ENCODE measurements at places on chromosomes 7 and 10.
A peak's percentile ranks its signal among the peaks of the same experiment; 100 is the strongest.

DNA sequence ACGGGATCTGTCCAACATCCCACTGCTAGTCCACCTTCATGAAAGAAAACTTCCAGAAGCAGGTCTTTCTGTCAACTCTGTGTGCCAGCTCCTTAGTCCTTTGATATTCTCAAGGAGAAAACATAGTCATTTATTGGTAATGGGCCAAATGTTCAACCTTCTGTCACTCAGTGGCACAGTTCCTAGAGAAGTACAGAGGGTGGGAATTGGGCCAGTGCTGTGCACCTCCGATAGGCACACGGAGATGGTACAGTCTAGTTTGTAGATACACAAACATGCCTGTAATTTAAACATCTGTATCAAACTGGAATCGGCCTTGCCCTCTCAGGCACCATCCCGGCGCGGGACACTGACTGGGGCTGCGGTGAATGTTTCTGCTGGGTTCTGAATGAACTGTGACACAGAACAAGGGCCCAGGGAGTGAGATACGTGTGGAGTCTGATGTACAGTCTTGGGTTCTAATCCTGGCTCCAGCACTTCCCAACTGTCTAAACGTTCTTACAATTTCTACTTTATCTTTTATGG lies 213.9 kb upstream of the SHH start:
- no peak for DNase-seq

- DNase-seq = no peak
Observed at GRCh38 chr10:4159173-4159572, 374.2 kb upstream of the KLF6 start.

GRCh38 chr10:57849691-57850357 lies 417.9 kb downstream of the IPMK start:
- DNase-seq = no peak

DNA sequence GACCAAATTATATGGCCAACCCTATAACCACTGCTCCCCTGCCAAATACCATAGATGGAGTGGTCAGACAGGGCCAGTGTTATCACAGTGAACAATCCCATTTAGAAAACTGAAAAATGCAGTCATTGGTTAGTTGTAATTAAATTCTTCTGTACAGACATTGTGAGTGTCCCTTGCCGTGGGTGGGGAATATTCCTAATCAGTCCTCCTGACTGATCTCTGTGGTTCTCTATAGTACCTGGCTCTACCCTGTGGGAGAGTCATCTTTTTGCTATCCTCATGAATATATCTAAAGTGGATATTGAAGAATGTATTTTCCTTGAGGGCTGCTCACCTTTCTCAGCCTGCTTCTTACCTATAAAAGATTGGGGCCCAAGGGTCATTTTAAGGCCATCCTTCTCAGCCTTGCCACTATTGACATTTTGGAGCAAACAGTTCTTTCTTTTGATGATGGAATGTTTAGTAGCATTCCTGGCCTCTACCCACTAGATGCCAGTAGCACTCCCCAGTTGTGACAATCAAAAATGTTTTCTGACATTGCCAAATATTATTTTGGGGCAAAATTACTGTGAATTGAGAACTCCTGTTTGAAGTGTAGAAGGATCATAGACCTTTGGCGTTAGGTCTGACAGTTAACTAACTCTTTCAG lies 110.2 kb downstream of the MAPK8 start:
- no peak for DNase-seq

DNA sequence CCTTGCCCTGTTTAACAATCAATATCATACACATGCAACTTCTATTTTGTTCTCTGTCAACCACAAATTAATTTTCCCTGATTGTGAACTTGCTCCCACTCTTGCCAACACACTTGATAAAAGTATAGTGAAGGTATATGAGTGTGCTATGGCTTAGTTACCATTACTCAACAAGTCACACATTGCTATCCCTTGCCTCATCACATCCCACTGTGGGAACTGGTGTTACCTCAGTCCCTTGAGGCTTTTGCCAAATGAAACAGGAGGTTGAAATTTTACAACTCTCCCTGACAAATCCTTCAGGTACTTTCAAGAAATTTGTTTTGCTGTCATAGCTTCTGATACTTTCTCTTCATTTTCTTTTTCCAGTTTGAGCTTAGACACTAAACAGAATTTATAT lies 472.5 kb upstream of the SEMA3D start:
- no peak for DNase-seq

DNA sequence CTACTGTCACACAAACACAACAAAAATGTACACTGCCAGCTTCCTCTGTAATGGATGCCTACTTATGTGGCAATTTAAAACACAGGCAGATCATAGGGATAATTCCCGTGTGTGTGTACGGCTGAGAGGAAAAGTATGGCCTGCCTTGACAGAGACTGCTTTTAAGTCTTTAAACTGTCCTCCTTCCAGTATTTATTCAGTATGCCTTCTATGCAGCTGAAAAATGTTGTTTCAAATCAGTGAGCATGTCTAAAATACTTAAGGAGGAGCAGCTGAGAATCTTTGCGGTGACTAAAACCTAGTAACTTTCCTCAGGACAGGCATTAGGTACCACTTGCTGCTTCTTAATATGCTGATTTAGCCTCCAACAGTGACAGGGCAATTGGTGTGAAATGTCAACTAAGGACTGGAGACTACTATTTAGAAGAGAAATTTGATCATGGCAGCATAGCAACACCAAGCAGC lies 126.3 kb downstream of the CACNA2D1 start:
- DNase-seq = no peak

GRCh38 chr7:122719010-122719578 lies 16.4 kb upstream of the RNF148 start:
- DNase-seq = no peak

GRCh38 chr7:136086712-136087111 lies 109.6 kb upstream of the MTPN start:
- peak; percentile 70 for DNase-seq

- DNase-seq = peak; percentile 52
Observed at GRCh38 chr10:17348501-17349349, 105.7 kb downstream of the ST8SIA6 start.

DNA sequence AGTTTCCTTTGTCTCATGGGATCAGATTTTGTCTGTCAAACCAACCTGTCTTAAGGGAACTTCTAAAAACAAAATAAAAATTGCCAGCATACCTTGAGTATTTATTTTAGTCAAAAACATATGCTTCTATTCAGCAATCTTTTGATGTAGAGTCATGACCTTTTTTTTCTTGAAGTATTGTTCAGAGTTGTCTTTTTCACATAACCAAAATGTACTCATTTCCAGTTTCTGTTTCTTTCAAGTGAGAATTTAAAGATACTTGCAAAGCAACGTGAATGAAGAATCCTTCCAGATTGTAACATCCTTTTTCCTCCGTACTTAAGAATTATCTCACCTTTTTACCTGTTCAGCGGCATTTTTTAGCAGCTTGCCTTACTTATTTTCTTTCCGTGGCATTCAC lies 37.8 kb downstream of the GNAI1 start:
- DNase-seq = no peak

GRCh38 chr7:42189535-42189934 lies 47.5 kb downstream of the GLI3 start:
- no peak for DNase-seq

DNA sequence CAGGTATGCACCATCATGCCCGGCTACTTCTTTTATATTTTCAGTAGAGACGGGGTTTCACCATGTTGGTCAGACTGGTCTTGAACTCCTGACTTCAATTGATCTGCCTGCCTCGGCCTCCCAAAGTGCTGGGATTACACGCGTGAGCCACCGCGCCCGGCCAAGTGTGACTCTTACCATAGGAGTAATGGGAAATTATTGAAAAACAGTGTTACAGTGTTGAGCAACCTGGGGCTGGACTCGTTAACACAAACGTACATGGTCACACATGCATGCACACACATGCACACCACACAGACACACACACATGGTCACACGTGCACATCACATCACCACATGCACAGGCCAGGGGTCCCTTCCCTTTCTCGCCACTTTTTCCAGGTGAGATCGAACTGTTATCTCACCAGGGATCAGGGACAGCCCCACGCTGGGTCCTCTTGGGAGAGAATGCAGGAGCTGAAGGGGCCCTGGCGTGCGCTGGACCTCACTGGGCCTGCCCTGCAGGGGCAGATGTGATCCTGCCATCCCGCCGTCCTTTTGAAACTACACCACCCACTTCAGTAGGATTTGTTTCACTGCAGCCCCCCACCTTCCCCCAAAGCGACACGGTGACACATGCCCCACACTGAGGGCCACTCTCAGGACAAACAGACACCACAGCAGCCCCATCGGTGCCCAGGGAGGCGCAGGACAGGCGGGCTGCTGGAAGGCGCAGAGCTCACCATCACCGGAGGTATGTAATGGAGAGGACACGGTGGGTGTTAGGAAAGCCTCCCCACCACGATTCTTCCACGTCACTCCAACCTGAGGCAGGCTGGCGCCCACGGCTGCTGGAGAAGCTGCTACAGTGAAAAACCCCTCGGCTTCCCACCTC lies 10.2 kb downstream of the RADIL start:
- DNase-seq = no peak

GRCh38 chr7:110591341-110591740 lies 499.6 kb upstream of the LRRN3 start:
- DNase-seq = no peak

GRCh38 chr10:86775870-86776180 lies 19.4 kb downstream of the BMPR1A start:
- DNase-seq = no peak

GRCh38 chr10:341081-341740 lies 206.0 kb downstream of the ZMYND11 start:
- DNase-seq = no peak

GRCh38 chr7:80748363-80749042 lies 110.1 kb downstream of the CD36 start:
- DNase-seq = no peak

DNA sequence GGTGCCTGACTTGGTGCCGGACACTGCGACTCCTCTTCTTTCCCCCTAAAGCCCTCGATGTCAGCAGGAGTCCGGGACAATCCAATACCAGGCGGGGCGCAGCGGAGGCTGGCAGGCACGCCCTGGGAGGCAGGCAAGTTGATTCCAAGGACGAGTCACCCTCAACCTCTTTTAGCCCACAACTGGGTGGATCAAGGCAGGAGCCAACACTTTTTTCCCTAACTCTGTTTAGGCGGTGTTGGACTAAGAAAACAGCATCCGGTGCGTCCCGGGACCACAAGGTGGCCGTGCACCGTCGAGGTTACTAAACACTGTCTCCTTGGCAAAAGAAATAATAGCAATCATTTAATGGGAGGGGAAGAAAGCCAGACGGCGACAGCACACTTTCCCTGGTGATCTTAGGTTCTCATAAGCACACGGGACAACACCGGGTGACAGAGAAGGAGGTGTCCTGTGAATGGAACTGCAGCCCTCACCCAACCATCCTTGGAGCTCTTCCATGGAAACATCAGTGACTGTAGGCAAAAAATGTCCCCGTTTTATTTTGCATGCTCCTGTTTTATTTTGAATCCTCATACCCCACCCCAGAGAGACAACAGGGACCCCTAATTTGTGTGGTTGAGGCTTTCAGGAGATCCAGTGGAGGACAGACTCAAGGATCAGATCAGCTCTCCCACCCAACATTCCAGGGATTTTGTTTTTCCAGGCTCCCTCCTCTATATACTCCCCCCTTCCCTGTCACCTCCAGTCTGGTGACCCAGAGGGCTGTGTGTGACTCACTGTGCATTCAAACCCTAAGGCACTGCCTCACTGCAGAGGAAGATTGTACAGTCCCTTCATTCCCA lies 1.3 kb upstream of the CALCR start:
- DNase-seq = no peak

DNA sequence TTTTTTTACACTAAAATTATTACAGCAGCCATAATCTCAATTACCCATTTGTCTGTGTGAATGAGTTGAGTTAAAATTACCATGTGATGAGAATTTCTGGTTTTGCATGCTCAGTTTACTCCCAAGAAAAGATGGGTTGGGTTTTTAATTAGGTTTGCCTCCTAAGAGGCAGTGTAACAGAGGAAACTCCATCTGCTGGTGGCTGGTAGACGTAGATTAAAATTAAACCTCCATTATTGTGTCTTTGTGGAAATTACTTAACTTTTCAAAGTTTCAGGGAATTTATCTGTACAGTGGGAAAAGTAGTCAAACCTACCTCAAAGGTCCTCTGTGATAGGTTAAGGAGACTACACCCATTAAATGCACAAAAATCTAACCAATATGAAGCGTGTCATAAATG lies 954.2 kb downstream of the PCDH15 start:
- no peak for DNase-seq

DNA sequence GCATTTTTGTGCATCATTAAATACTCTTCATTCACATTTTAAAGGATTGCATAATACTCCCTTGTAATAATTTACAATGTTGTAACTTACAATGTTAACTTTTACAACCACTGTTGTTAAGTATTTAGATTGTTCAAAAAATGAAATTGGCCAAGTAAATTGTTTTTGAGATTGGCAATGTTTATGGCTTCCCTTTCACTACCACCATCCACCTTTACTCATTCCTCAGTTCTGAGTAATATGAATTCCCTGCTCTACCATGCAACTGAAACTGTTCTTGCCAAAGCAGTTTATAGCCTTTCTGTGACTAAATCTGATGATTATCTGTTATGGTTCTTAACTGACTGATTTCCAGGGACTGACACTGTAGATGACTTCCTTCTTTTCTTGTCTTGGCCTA lies 80.5 kb upstream of the TMEM106B start:
- DNase-seq = peak; percentile 24

DNA sequence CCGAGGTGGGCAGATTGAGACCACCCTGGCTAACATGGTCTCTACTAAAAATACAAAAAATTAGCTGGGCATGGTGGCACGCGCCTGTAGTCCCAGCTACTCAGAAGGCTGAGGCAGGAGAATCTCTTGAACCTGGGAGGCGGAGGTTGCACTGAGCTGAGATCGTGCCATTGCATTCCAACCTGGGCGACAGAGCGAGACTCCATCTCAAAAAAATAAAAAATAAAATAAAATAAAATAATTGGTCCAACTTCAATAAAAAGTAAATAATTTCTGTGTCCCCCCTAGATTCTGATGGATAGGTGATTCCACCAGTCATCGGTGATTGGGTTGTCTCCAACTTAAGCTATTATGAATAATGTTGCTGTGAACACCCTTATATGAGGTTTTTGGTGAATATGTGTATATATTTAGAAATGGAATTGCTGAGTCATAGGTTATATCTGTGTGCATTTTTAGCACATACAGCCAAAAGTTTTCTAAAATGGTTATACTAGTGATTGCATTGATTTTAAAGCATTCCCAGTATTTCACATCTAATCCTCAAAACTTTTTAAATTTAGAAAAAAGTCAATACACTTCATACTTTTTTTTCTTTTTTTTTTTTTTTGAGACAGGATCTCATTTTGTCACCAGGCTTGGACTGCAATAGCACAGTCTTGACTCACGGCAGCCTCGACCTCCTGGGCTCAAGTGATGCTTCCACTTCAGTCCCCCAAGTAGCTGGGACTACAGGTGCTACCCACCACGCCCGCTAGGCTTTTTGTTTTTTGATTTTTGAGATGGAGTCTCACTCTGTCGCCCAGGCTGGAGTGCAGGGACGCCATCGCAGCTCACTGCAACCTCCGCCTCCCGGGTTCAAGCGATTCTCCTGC lies 13.7 kb upstream of the SRPK2 start:
- no peak for DNase-seq

DNA sequence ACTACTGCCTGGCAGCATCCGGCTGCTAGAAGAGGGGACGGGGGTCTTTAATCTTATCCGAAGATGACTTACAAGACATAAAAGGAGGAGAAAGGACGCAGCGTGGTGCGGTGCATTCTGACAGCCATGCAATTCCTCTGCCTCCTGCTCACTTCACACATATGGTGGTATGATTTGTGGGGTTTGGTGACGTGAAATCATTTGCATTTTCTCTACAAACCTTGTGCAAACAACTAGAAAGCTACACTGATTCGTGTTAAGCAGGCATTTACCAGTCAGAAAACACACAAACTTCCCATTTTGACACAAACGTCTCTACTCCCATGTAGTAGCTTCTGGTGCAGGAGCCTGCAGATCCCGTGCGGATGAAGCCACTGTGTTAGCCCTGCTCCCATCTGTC lies 6.8 kb upstream of the TCERG1L start:
- DNase-seq = no peak

All from AG09309 (cell line).